ENCODE measurements at places on chromosomes 2 and 18.

DNA sequence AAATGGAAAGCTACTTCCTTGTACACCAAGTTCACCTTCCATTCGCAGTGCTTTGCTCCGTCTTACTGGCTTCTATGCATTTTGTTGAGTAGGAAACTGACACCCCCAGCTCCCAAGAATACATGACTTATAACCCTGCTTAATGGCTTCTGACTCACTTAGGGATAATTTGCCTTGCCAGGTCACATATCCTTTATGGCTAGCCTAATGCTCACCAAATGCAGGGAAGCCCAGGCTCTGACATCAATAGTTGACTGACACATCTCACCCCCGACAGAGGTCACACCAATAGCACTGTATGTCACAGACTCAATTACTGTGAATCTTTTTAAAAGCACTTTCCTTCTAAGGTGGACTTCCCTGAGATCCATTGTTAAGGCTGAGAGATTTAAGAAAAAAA lies 147.2 kb downstream of the DTNA start:
- DNase-seq: no peak

GRCh38 chr2:12773586-12774394 lies 57.1 kb downstream of the TRIB2 start:
- no peak for DNase-seq

- no peak for DNase-seq
Observed at GRCh38 chr2:217669831-217670230, 333.0 kb downstream of the TNS1 start.

DNA sequence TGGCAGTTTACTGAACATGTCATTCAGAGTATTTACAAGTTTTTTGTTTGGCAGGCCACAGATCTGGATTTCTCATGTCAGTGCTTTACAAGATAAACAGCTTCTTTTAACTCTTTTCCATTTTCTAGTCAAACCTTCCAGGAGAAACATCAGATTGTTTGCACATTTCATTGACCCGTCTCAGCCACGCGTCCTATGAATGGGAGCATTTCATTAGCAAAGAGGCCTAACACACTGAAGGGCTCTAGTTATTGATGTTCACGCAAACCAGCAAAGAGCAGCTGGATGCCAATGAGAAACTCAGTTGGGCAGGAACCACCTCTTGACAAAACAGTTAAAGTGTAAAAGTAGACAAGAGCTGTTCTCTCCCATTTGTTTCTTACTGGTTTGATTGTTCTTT lies 29.2 kb upstream of the MFF start:
- DNase-seq: no peak

- no peak for DNase-seq
Observed at GRCh38 chr18:12885500-12885899, 1.5 kb upstream of the PTPN2 start.

- no peak for DNase-seq
Observed at GRCh38 chr2:217868911-217869334, 133.9 kb downstream of the TNS1 start.

DNA sequence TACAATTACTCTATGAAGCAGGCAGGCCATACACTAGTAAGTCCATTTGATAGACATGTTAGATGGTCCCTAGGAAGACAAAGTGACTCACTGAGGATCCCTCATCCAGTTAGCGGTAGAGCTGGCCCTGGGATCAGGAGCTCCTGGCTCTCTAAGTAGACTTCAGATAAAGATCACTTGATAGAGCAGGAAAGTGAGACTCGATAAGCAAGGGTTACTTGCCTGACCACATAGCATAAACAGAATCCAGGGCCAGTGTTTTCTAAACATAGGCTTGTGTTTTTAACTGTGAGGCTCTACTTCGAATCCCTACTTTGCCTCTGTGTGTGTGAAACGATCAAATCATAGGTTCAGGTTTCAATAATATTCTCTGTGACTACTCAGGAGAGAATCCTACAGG lies 355.2 kb upstream of the TRIB2 start:
- DNase-seq: no peak

DNA sequence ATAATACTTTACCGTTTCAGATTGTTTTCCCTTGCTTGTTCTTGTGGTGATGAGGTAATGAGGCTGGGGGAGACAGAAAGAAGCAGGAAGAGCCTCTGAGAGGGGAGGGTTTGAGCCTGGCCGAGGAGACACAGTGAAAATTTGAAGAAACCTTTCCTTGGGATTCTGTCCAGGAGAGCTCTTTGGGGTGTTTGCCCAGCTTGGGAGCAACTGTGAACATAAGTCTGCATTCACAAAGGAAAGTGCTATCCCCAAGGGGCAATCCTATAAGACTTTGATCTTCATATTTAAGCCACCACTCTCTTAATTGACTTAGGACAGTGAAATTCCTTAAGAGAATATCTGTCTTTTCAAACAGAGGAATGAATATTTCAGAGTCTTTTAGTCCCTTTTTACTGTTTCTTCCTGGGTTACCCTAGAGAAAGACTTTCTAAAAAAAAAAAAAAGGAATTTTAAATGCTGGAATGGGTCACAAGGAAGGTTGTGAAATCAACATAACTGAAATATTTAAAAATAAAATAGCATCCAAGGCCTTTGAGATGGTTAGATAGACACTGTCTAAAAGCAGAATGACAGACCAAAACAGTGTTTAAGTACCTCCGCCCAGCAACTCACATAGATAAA lies 52.5 kb upstream of the STAM2 start:
- no peak for DNase-seq

DNA sequence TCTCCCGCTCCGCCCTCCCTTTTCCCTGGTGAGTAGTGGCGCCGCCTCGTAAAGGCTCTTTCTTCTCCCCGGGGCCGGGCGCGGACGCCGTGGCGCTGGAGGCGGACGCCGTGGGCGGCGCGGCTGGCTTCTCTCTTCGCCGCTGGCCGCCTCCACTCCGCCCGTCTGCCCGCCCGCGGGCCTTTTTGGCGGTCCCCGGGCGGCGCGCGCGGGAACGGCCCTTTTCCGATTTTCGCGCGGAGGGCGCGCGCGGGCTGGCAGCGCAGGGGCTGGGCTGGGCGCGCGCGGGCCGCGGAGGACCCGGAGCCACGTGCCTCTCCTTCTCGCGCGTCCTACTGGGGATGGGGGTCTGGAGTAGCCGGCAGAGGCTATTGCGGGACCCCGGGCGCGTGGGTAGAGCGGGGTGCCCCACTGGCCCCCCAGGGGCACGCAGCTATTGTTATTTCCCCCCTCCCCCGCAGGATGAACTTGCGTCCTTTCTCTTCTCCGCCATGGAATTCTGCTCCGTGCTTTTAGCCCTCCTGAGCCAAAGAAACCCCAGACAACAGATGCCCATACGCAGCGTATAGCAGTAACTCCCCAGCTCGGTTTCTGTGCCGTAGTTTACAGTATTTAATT lies 472 bp downstream of the SLC20A1 start:
- DNase-seq: no peak

- DNase-seq: no peak
Observed at GRCh38 chr2:199631129-199631528, 173.4 kb upstream of the SATB2 start.

Measured in esophagus squamous epithelium (tissue), 5 donors.